Trophoblast cell (in vitro differentiated cells and primary cell): ENCODE measurements at places on chromosomes 1 and 21.

DNA sequence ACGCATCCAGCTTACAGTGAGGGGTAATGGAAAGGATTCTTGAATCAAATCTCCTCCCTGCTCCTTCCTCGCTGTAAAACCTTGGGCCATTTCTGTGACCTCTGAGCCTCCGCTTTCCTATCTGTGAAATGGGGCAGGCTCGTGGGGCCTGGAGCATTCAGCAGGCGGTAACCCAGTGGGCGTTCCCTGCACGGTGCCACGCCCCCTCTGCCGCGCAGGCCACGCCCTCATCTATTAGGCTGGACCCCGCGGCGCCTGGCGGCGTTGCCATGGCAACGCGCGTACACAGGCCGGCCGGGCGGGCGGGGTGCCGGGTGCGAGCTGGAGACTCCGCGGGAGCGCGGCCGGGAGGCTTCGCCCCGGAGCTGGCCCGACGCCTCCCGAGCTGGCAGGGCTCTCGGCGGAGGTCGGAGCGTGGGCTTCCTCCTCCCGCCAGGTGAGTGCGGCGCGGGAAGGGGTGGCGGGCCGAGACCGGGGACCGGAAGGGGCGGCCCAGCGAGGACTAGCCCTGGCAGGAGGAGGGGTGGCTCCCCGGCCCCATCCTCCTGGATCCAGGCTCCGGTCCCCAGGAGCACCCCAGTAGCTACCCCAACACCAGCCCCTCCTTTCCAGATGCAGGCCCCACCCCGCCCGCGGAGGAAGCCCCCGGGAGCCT, at the start of gene FHAD1:
Gene FHAD1, plus strand, starts transcription at position 264 of the 655 bp plus-strand sequence. CDS start 4,562 bp downstream, outside the sequence.
- H3K4me3 ChIP-seq = peak within 1 kb of the TSS; percentile 77
- H3K36me3 ChIP-seq = no peaks in the 10 kb centered on the region
- peak; percentile 74 for DNase-seq
- peaks cover 2% of the 10 kb centered on the region for H3K27me3 ChIP-seq
- H3K27ac ChIP-seq = no peak within 1 kb of the TSS

DNA sequence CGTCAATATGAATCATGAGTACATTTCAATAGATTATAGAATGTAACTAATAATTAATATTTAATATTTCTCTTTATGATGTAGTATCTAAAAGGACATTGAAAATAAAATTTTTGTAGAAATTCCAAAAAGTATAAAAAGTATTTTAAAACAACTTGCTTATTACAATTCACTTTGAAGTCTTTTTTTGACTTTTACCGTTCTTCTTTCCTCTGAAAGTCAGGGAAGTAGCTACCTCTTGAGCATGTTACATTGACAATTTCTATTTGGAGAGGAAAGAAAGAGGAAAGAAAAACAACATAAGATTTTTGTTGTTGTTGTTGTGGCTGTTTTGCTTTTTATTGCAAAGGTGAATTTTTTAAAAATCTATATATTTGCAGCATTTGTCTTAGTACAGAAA, 1.3 kb downstream of the PTPRC start:
- no peak overlapping the region for H3K4me3 ChIP-seq
- H3K27me3 ChIP-seq = no peaks in the 10 kb centered on the region
- H3K27ac ChIP-seq = no peak overlapping the region
- H3K36me3 ChIP-seq = no peaks in the 10 kb centered on the region

DNA sequence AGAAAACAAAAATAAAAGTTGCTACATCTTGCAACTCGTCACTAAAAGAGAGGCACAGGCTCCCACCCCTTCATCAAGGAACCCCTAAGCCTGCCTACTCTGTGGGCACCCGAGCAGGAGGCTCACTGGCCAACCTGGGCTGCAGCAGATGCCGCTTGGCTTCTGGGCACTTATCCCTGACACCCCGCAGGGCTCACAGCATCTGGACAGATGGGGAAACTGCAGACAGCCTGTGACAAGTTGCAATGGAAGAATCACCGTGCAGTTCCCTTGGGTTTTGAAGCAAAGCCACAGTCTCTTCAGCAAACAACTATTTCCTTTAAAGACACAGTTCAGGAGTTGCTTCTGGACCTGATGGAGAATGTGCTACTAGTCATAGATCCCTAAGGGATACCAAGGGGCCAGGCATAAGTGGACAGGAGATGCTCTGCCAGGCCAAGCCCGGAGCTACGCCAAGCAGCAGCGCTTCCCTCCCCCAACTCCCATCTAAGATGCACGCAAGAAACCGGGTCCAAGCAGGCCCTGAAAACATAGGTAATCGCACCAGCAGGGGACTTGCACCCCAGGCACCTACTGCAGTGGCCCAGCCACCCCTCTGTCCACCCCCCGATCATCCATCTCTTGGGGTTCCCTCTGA, 170.6 kb downstream of the NPHP4 start:
- no peaks in the 10 kb centered on the region for H3K4me1 ChIP-seq
- H3K36me3 ChIP-seq = no peaks in the 10 kb centered on the region
- no peak for DNase-seq
- H3K4me3 ChIP-seq = no peak overlapping the region

- no peaks in the 10 kb centered on the region for H3K36me3 ChIP-seq
- no peaks in the 10 kb centered on the region for H3K4me1 ChIP-seq
- DNase-seq = no peak
- H3K4me3 ChIP-seq = no peak overlapping the region
- no peaks in the 10 kb centered on the region for H3K27me3 ChIP-seq
Measured at GRCh38 chr1:15299179-15299578, 52.2 kb downstream of the FHAD1 start.

DNA sequence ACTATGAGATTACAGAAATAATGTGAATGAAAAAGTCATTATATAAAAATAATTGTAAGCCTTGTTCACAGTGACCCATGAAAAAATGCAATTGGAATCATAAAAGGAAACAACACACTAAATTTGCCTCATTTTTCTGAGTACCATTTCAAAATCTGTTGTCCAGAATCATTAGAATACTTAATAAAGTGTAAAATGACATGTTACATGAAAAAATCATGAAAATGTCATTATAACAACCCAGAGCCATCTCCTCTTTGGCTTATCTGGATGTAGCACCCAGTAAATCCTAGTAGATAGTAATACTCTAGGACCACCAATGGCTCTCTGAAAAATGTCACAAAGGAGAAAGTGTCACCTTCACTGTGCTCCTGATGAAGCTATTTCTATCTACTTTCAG, 76.5 kb downstream of the DDAH1 start:
- DNase-seq = no peak
- no peak overlapping the region for H3K27ac ChIP-seq
- H3K36me3 ChIP-seq = no peaks in the 10 kb centered on the region
- no peak overlapping the region for H3K4me3 ChIP-seq
- H3K4me1 ChIP-seq = no peaks in the 10 kb centered on the region

DNA sequence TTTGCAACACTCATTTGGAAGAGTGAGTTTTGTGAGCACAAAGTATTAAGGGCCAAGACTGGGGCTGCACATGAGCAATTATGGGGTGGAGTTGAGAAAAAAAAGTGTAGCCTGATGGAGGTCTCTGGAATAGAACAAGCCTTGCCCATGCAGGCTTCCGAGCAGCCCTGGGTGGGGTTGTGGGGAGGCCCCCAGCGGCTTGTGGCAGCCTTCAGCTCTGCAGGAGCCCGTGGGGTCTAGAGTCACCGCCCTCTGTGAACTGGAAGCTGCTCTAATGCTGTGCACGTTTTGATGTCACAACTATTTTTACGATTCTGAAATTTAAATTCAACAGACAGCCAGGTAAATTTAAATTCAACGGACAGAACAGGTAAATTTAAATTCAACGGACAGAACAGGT, 58.9 kb downstream of the BACE2 start:
- H3K27me3 ChIP-seq = no peaks in the 10 kb centered on the region
- DNase-seq = no peak
- H3K27ac ChIP-seq = no peak overlapping the region
- no peaks in the 10 kb centered on the region for H3K36me3 ChIP-seq
- no peak overlapping the region for H3K4me3 ChIP-seq

DNA sequence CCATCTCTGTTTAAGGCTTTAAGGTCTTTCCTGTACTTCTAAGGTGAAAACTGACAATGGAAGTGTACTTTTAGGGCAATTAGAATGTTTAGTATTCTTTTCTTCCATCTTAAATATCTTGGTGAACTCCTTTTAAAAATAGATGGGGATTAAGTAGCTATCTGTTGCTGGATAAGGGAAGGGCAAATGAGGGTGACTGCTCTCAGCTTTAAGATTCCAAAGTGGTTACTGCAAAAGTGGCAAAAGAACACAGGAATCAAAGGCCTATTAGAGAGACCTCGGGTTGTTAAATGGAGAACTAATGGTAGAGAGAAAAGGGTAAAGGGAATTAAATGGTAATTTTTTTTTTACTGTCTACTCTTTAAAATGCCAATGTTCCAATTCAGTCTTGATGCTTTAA, 774.1 kb upstream of the B3GALT2 start:
- H3K4me3 ChIP-seq = no peak overlapping the region
- H3K4me1 ChIP-seq = no peaks in the 10 kb centered on the region
- peaks cover 2% of the 10 kb centered on the region for H3K27me3 ChIP-seq
- no peaks in the 10 kb centered on the region for H3K36me3 ChIP-seq
- H3K27ac ChIP-seq = no peak overlapping the region

GRCh38 chr1:96370757-96371156, 350.8 kb upstream of the PTBP2 start:
- H3K27ac ChIP-seq = no peak overlapping the region
- DNase-seq = peak; percentile 44
- H3K4me1 ChIP-seq = no peaks in the 10 kb centered on the region
- H3K27me3 ChIP-seq = no peaks in the 10 kb centered on the region
- no peak overlapping the region for H3K4me3 ChIP-seq
- H3K36me3 ChIP-seq = no peaks in the 10 kb centered on the region

GRCh38 chr1:222711319-222712252, 705 bp downstream of the AIDA start:
- H3K27me3 ChIP-seq = no peaks in the 10 kb centered on the region
- H3K4me1 ChIP-seq = no peaks in the 10 kb centered on the region
- peak; percentile 85 for DNase-seq
- H3K4me3 ChIP-seq = peak overlapping the region; percentile 83

- H3K27ac ChIP-seq = no peak overlapping the region
- no peaks in the 10 kb centered on the region for H3K36me3 ChIP-seq
- no peaks in the 10 kb centered on the region for H3K4me1 ChIP-seq
- no peak overlapping the region for H3K4me3 ChIP-seq
- DNase-seq = no peak
Measured at GRCh38 chr1:48753293-48753692, 23.4 kb downstream of the BEND5 start.

DNA sequence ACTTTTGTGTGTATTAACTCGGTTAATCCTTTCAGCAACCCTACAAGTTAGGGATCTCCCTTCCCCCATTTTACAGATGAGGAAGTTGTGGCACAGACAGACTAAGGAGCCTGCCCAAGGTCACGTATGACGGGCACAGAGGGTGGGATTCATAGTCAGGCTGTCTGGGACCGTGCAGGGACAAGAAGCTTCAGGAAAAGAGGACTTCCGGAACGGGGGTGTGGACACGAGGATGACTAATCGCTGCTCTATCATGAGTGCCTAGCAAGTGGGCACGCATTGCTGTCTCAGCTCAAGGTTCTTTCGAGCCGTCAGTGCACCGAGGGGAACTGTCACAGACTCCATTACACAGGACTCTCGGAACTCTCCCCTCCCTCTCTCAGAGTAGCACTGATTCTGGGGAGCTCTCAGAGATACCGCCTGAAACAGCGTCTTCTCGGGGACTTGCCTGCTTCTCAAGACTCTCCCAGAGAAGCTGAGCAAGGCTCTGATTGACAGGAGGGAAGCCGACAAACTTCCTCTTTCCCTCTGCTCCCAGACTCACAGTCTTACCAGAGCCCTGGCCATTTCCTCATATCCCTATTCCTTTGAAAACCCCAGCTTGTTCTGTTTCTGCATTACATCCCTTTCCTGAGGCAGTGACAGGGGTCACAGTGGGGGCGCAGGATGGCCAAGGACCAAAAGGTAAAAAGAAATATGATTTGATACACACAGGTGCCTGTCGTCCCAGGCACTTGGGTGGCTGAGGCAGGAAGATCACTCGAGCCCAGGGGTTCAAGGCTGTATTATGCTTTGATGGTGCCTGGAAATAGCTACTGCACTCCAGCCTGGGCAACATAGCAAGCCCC, 14.4 kb downstream of the FHAD1 start:
- peak; percentile 55 for DNase-seq
- no peak overlapping the region for H3K4me3 ChIP-seq
- no peaks in the 10 kb centered on the region for H3K27me3 ChIP-seq
- H3K4me1 ChIP-seq = no peaks in the 10 kb centered on the region
- H3K36me3 ChIP-seq = no peaks in the 10 kb centered on the region

GRCh38 chr1:156149374-156150332, 3.7 kb upstream of the SEMA4A start:
- no peaks in the 10 kb centered on the region for H3K27me3 ChIP-seq
- no peaks in the 10 kb centered on the region for H3K36me3 ChIP-seq
- H3K27ac ChIP-seq = no peak overlapping the region

DNA sequence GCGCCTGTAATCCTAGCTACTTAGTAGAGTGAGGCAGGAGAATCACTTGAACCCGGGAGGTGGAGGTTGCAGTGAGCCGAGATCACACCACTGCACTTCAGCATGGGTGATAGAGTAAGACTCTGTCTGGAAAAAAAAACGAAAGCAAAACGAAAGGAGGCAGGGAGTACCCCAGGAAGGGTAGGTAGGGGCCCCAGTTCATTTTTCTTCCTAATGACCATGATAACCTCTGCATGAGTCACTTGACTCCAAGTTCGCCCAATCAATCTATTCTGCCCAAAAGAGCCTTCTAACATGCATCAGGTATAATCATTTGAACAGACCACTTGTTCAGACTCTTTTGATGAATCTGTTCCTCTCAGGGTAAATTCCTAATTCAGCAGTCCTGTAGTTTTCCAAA, 13.2 kb upstream of the TMEM201 start:
- no peak for DNase-seq
- H3K27ac ChIP-seq = no peak overlapping the region
- no peak overlapping the region for H3K4me3 ChIP-seq

DNA sequence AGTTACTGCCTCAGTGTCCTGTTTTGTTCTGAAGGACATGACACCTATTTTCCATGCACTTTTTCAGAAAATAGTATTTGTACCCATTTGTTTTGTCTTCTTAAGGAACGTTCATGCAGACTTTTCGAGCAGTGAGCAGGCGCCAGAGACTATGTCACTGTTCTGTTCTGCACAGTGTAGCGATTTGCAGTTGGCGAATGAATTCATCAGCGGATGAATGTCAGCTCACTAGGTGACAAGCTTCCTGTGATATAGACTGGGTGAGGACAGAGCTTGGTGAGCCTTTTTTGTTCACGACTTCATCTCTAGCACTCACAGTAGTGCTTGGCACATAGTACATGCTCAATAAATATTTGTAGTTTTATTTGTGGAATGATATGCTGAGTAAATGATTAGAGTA, 177.8 kb downstream of the NFIA start:
- no peak overlapping the region for H3K4me3 ChIP-seq
- no peaks in the 10 kb centered on the region for H3K36me3 ChIP-seq
- H3K27ac ChIP-seq = no peak overlapping the region
- no peaks in the 10 kb centered on the region for H3K27me3 ChIP-seq
- no peaks in the 10 kb centered on the region for H3K4me1 ChIP-seq
